ENCODE measurements at places on chromosomes 11 and 22.

- no peak for DNase-seq
These were observed 28.1 kb upstream of the CD81 start for GRCh38 chr11:2348986-2349385.

GRCh38 chr11:126608658-126609057 lies 253.2 kb downstream of the ST3GAL4 start:
- no peak for DNase-seq

GRCh38 chr11:11446967-11447366 lies 93.9 kb upstream of the CSNK2A3 start:
- DNase-seq, result no peak

GRCh38 chr22:26576026-26576680 lies 13.8 kb downstream of the TPST2 start:
- no peak for DNase-seq

DNA sequence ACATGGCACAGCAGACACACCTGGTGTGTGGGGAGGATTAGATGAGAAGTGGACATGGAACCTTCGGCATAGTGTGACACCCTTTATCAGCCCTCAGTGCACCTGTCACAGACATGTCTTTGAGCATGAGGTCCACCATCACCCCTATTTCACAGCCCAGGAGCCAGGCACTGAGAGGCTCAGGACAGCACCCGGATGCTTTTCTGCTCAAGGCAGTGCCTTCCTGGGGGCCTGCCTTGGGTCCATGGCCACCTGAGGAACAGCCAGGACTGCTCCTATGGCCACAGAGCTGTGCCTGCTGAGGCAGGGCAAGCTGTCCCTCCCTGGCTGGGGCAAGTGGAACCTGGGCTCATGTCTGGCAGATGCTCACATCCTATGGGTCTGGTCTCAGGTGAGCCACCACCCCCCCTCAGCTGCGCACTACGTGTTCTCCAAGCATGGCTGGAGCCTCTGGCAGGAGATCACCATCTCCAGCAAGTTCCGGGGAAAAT lies 75.8 kb downstream of the MORC2 start:
- no peak for DNase-seq

GRCh38 chr11:65292890-65293289 lies 21.8 kb upstream of the CDC42EP2 start:
- DNase-seq, result no peak

DNA sequence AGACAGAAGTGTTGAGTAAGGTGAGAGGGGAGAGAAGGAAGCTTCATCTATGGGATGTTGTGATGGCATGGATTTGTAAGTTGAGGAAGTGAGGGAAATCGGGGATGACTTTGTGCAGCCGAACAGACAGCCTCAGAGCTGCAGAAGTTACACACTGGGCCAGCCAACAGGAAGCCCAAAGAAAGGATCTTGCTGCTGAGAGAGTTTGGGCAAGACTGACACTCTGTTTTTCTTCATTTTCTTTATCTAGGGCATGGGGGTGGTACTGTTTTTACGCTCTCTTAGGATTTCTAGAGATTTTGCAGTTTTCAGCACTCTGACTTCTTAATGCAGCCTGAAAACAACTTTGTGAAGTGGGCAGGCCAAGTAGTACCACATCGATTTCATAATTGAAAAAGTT lies 509.9 kb upstream of the TENM4 start:
- no peak for DNase-seq

DNA sequence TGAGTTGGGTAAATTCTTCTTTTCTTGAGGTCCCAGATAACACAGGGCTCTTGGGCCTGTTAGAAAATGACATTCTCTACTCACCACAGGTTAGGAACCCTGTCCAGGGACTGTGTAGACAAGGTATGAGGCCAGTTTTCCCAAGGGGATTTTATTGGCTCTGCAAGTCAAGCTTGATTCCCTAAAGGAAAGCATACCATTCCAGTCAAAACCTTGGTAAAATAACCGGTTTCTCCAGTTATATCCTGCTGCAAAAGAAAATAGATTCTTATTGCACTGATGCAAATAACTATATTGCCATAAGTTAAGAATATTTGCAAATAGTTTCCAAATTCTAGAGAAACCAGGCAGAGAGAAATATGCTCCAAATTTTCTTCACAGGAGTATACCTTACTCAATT lies 9.6 kb upstream of the FOLR3 start:
- DNase-seq, result no peak

GRCh38 chr11:95792200-95792599 lies 1.9 kb downstream of the CEP57 start:
- no peak for DNase-seq

- no peak for DNase-seq
These were observed 16.4 kb upstream of the AMOTL1 start for GRCh38 chr11:94751786-94752185.

- no peak for DNase-seq
These were observed at the start of gene HORMAD2 for GRCh38 chr22:30079952-30080533. Gene HORMAD2, plus strand, starts transcription at chr22:30080464. Its CDS starts 13,489 bp downstream, at chr22:30093953.

DNA sequence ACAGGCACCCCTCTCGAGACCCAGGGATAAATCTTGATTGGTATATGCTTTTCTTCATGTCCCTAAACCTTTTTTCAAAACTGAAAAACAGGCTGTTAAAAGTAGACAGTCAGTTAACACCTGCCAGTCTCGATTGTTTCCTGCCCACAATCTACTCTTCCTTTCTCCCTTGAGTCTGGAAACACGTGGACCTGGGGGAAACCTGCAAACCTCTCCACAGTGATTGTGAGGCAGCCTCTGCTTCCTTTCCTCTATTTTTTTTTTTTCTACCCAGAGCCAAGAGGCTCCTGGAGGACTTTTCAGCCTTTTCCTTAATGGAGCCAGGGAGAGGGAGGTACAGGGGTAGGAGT lies 69.4 kb upstream of the CLMP start:
- no peak for DNase-seq

- DNase-seq, result no peak
These were observed 66.8 kb downstream of the FEZ1 start for GRCh38 chr11:125429174-125429707.

GRCh38 chr11:39571081-39571480 lies 1888.4 kb downstream of the LRRC4C start:
- no peak for DNase-seq

GRCh38 chr11:37849706-37850105 lies 1251.7 kb upstream of the RAG2 start:
- no peak for DNase-seq

DNA sequence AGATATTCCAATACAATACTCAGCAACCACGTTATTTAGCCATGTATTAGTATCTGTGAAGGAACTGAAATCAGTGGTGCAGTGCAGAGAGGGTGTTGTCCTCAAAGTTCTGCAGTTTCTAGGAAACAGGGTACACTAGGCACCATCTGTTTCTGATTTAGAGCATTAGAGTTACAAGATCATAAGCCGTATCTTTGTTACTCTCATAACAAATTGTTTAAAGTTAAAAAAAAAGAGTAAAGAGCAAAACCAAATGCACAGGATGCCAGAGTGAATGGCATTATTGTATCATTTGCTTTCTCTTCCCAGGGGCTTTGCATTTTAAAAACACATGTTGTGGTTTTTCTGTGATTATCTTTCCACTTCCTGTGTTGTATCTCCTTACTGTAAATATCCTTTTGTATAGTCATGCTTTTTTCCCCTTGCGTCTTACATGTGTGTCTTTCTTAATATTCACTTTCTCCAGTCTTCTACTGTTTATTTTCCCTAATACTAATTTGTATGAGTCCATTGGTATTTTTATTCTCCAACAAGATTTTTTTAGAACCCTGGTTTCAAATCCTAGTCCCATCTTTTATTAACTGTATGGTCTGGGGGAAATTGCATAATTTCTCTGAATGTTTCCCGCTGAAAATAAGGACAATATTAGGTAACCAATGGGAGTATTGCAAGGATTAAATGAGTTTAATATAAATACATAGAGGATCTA lies 15.2 kb upstream of the NUP160 start:
- no peak for DNase-seq

DNA sequence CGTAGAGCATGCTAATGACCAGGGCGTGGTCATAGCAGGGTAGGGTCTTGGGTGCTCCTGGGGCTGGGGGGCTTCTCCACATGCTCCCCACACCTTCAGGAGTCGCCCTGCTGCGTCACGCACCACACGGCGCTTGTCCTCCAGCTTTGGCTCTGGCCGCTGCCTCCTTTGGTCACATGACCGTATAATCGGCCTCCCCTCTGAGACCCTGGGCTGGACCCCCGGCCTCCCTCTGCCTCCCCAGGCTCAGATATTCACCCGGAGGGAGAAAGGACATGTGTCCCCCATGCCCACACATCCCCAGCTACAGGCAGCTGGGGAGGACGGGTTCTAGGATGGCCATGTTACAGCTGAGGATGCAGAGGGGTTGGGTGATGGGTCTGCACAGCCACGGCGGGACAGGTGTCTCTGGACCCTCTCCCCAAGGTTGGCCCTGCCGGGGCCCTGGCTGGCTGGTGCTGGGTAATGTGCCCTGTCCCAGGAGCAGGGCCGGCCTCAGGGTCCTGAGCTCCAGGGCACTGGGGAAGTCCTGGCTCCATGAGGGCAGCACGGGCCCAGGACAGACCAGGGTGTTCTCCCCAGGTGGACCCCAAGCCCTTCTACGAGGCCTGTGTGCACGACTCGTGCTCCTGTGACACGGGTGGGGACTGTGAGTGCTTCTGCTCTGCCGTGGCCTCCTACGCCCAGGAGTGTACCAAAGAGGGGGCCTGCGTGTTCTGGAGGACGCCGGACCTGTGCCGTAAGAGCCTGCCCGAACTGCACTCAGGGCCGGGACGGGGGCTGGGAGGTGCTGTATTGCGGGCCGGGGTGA lies 14.5 kb downstream of the MUC2 start:
- DNase-seq, result no peak

- no peak for DNase-seq
These were observed 61.7 kb downstream of the PRR5L start for GRCh38 chr11:36357831-36358230.

DNA sequence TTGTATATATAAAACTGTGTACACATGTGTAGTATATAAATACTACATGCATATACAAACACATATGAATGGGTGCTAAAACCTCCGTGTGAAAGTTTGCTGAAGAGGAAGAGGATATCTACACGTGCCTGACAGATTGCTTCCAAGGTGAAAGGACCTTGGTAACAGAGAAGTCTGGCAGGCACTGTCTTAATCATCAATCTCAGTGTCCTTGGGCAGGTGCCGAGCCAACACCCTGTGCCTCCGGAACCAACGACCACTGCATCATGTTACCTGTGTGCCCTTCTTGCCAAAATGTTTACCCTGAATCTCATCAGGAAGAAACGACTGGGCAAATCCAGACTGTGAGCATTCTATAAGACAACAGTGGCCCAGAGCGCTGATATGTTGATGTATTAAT lies 15.0 kb downstream of the NAP1L4 start:
- DNase-seq, result no peak

- no peak for DNase-seq
These were observed 132.6 kb downstream of the NTM start for GRCh38 chr11:131503017-131503416.

DNA sequence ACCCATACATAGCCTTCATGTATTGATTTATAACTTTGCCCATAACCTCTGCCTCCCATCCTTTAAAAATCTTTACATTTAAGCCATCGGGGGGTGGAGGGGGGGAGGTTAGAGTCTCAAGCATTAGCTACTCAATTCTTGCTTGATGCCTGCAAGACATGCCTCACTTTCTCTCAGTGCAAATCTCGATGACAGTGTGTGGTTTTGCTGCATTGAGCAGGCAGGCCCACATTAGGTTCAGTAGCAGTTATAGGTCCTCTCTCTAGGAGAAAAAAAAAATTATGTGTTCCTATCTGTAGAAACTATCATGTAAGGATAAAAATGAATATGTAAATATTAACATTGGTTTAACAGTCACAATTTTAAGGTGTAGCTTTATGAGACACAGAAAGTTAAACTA lies 314.0 kb upstream of the ANO3 start:
- DNase-seq, result no peak

DNA sequence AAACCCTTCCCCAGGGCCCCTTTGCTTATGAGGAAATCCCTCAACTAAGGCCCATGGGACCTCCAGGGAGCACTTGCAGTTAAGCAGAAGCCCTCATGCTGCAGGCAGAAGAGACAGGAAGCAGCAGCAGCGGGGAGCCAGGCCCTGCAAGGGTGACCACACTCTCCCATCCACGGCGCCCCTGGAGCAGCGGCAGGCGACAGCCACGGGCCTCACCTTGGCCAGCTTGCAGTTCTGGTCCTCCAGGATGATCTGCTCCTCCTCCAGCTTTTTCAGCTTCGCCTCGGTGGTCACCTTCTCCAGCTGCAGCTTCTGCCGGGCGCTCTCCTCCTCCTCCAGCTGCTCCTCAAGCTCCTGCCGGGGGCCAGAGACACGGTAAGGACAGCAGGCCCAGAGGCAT lies 47.0 kb downstream of the APOL1 start:
- DNase-seq, result no peak

DNA sequence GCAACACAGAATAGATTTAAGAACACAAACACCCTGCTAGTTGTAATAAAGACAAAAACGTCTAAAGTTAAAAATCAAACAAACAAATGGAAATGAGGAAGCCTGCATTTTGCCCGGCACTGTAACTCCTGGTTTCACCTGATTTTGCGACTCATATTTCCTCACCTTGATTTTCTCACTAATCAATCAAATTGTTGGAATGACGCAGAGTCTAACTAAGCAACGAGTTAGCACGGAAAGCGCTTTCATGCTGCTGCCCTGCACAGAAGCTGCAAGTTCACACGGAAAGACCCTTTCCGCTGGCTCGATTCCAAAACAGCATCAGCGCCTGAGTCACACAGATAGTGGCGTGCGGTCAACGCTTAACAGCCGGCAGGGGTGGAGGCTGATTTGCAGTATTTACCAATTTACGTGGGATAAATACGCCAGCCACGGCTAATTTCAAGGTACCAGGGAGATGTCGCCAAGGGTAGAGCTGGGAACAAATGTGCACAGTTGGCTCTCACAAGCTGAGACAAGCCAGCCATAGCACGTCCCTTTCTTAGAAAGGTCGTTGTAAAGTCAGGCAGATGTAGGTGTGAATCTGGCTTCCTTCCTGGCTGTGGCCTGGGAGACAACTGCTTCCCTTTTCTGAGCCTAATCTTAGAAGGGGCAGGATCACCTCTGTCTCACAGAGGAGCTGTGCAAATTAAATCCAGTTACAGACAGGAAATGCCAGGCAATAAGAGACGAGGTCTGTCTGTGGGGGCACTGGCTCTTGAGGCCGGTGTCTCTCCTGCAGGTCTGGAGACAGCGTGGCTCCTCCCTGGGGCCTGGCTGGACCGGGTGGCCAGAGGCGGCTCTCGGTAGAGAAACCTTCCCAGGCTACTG lies 76.9 kb upstream of the TTLL12 start:
- DNase-seq, result peak; percentile 80

GRCh38 chr11:118636569-118637290 lies 29.3 kb downstream of the PHLDB1 start:
- DNase-seq, result no peak

- no peak for DNase-seq
These were observed 390.0 kb downstream of the TENM4 start for GRCh38 chr11:79050786-79051185.

GRCh38 chr22:39489094-39490068 lies 12.7 kb upstream of the MIEF1 start:
- DNase-seq, result no peak

DNA sequence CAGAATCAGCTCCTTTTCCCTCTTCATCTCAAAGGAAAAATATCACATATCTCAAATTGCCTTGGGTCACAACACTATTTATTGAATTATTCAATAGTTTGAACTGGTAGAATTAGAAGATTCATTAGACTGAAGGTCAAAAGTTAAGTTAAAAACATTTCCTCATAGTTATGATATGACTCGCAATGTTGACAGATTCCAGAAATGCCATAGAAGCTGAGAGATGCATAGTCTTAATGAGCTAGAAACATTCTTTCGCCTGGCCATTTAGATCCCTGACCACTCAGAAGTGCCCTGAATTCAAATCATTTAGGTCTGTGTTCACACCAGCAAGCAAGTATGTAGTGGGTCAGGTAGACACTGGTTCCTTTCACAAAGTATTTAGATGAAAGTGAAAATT lies 44.4 kb downstream of the FAT3 start:
- no peak for DNase-seq

All from activated CD8-positive, alpha-beta memory T cell treated with anti-CD3 and anti-CD28 coated beads for 1 hour (primary cell).